SHP77 treated with DMSO at 0.1 percent for 48 hours (cell line): ENCODE measurements at places on chromosomes 12 and 14.

GRCh38 chr12:47111392-47111778 is 31.6 kb upstream of the AMIGO2 start:
- no peak for DNase-seq

- DNase-seq: no peak
Measured at GRCh38 chr12:104342635-104343249, 39.2 kb downstream of the EID3 start.

- no peak for DNase-seq
Measured at GRCh38 chr12:112121780-112122565, 3.4 kb upstream of the TRAFD1 start.

- peak; percentile 41 for DNase-seq
Measured at GRCh38 chr12:132282950-132283771, 46.2 kb downstream of the GALNT9 start.

- DNase-seq: no peak
Measured at GRCh38 chr14:24135584-24135833, 485 bp upstream of the PSME1 start.

DNA sequence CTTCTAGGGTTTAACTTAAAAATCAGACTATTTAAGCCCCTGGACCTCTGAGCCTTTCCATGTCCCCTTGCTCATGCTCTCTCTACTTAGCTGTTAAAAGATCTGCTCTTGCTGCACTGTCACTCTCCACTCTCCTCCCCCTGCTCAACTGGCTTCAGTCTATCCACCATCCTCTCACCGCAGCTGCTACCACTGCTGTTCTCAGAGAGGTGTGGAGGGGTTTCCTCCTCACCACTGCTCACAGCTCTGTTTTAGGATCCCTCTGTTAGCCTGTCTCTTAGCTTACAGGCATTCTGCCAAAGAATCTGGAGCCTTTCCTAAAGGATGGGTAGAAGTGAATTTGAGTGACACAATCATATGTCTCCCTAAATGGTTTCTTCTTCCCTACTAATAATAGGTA is 43.7 kb upstream of the ATP2B1 start:
- no peak for DNase-seq

DNA sequence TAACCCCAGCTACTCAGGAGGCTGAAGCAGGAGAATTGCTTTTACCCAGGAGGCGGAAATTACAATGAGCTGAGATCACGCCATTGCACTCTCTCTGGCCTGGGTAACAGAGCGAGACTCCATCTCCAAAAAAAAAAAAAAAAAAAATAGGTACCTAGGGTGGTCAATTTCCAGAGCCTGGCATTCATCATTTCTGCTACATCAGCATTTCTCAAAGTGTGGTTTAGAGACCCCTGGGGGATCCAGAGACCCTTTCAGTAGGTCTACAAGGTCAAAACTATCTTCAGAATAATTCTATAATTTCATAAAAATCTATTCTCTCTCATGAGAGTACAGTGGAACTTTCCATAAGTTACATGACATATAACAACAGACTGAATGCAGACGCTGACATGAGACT is 19.9 kb downstream of the CERS5 start:
- no peak for DNase-seq

DNA sequence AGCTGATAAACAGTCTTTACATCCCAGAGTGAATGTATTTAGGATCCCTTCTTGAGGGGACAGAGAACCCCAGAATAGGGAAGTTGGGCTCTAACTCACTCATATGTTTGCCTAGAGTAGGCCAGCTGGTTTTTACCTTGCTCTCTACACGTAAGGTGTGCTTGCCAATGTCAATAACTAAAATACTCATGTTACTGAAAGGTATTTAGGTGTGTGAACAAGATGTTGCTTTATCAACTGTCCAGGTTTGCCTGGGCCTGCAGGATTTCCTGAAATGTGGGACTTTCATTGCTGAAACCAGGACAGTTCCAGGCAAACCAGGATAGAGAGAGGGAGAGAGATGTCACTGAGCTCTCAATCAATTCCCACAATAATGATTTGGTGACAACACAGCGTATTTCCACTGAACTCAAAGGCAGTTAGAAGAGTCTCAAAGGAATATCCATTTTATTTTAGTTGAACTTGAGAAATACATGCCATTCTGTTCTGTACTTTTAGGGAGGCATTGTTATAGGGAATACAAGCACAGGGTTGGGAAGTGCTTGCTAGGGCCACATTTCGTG is 171.7 kb downstream of the NRXN3 start:
- DNase-seq: no peak

DNA sequence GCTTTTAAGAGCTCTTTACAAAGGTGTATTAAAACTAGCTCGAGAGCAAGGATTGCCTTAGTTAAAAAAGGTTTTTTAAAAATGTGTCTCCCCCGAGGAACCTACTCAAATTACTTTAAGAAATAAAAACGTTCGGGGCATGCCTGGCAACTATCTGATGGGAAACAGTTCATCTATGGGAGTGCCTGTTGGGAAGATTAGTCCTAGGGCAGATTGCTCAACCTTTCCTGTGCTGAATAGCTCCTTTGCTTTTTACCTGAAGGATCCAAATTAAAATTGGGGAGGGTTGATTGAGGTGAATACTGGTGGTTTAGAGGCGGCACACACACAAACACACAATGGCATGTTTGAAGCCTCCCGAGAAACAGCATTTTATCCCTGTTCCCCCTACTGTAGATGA is 541.4 kb upstream of the ATP2B1 start:
- no peak for DNase-seq

DNA sequence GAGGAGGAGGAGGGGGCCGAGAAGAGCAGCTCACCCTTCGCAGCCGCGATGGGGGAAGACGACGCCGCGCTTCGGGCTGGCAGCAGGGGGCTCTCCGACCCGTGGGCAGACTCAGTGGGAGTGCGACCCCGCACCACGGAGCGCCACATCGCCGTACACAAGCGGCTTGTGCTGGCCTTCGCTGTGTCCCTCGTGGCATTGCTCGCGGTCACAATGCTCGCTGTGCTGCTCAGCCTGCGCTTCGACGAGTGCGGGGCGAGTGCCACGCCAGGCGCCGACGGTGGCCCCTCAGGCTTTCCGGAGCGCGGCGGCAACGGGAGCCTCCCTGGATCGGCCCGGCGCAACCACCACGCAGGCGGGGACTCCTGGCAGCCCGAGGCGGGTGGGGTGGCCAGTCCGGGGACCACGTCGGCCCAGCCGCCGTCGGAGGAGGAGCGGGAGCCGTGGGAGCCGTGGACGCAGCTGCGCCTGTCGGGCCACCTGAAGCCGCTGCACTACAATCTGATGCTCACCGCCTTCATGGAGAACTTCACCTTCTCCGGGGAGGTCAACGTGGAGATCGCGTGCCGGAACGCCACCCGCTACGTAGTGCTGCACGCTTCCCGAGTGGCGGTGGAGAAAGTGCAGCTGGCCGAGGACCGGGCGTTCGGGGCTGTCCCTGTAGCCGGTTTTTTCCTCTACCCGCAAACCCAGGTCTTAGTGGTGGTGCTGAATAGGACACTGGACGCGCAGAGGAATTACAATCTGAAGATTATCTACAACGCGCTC is 745 bp downstream of the TRHDE start:
- DNase-seq: no peak

- no peak for DNase-seq
Measured at GRCh38 chr12:82277582-82277981, 80.6 kb downstream of the CCDC59 start.

DNA sequence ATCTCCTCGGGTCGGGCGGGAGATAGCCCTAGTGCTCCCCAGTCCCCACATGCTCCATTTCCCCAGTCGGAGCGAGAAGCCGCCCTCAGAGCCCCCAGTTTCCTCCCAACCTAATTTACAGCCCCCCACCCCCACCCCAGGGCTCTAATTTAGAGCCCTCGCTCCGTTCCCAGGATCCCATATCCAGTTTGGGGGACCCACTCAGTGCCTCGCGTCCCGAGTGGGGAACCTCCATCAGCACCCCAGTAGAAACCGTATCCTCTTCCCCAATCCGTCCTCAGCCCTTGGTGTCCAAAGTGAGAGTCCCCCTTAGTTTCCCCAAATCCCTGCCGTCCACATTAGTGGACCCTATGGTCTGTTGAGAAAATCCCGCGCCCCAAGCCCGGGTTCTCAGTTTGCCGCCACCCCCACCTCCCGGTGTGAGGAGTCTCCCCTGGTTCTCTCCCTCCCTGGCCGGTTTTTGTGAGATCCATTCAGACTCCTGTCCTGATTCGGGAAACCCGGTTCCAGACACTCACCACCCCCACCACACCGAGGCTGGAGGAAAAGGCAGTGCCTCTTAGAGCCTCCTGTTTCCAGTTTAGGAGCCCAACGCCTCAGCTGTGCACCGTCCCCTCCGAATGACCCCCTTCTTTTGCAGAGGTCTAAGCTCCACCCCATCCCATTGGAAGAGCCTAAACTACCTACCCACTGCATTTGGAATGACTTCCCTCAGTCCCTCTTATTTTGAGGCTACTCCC is 809 bp upstream of the MSI1 start:
- DNase-seq: no peak

GRCh38 chr12:68336889-68337303 is 4.7 kb upstream of the MDM1 start:
- no peak for DNase-seq

GRCh38 chr14:101734246-101734847 is 27.2 kb upstream of the PPP2R5C start:
- no peak for DNase-seq

DNA sequence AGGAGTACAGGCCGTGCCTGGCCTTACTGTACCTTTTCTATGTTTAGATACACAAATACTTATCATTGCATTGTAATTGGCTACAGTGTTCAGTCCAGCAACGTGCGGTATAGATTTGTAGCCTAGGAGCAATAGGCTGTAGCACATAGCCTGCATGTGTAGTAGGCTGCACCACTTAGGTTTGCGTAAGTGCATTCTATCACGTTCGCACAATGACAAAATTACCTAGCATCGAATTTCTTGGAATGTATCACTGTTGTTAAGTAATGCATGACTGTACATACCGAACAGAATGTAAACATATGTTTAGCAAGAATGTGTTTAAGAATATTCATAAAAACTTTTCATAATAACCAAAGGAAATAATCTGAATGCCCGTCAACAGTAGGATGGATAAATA is 31.9 kb downstream of the VRTN start:
- DNase-seq: no peak

GRCh38 chr12:1695886-1696670 is 5.2 kb downstream of the ADIPOR2 start:
- no peak for DNase-seq

- DNase-seq: no peak
Measured at GRCh38 chr12:70277973-70278372, 34.7 kb downstream of the CNOT2 start.

DNA sequence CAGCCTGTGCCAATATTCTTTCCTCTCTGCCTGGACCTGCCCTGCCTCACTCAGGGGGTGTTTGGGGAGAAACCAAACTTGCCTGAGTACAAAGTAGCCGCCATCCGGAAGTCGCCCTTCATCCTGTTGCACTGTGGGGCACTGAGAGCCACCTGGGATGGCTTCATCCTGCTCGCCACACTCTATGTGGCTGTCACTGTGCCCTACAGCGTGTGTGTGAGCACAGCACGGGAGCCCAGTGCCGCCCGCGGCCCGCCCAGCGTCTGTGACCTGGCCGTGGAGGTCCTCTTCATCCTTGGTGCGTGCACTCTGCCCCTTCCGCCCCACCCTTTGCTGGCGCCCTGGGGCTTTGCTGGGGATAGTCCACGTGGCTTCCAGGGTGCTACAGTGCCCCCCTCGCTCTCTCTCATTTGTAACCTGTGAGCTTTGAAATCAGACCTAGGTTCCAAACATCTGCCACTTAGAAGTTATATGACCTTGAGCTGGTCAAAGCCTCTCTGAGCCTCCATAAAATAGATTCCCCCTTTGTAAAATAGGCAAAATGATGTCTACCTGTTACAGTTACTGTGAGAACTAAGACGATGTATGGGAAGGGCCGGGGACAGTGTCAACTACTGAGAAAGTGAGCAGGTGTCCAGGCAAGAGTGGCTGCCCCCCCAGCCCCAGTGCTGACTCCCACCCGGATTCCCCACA is 4.5 kb downstream of the KCNH3 start:
- no peak for DNase-seq

DNA sequence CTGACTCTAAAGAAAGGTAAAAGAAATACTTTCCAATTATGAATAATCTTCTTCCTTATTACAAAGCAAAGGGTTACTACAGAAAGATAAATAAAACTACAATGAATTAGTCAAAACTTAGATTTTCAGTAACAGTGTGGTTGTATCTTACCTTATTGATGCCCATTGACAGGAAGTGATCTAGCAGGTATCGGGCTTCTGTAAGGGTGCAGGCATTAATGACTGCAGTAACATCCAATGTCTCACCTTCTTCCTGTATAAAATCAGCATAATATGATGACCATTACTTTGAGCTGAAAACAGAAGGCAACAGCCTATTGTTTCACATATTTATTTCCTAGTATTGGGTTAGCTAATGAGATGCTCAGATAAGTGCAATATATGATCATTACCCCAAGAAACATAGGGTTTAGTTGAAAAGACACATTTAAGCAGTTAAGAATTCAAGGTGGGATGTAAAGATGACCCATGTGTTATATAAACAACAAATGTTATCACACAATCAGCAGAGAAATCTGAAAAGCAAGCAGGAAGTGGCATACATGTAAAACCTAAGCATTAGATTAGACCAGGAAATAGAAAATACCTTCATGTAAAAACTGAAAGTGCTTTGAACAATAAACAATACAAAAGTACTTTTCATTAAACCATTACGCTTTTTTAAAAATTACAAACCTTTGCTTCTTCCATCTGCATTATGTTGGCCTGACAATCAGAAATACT is 111.2 kb downstream of the KIF21A start:
- DNase-seq: no peak

- DNase-seq: no peak
Measured at GRCh38 chr12:50086148-50086547, 1.0 kb downstream of the SMARCD1 start.

DNA sequence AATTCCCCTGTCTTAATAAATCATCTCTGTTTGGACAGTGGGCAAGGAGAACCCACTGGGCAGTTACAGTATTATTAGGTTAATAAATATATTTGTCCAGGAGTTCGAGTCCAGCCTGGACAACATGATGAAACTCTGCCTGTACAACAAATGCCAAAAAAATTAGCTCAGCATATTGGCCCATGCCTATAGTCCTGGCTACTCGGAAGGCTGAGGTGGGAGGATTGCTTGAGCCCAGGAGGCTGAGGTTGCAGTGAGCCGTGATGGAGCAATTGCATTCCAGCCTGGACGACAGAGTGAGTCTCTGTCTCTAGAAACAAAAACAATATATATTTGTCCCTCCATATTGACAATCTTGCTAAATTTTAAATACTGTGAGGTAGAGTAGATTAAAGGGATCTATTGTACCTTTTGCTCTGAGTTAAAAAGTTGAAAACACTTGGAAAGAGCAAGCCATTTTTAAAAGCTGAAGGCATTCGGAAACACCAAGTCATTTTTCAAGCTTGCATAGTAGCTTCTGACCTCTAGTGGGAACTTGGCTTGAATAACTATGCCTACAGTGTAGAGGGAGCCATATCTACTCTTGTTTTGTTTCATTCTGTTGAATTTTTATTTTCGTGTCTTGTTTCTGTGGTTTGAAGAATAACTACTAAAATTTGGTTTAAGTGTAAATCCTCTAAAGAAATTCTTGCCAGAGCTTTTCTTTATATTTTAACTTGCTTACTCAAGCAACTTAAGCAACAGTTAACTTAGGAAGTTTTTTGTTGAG is 14.6 kb upstream of the EEA1 start:
- DNase-seq: no peak
